ENCODE measurements at places on chromosomes 6 and 20.

DNA sequence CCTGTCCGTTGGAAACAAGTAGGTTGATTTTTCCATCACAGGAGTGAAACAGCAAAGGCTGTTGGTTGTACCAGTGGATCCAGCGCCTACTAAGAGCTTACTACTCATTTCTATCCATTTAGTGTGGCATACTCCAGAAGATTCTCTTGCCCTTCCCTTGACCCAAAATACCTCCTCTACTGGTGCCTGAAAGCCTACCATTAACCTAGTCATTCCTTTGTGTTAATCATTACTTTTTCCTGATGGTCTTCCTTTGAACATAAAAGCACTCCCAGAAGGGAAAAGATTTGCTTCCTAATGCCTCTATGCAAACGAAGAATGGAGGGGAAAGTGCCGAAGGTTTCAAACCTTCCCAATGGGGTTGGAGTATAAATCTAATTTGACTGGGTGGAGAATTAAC is 123.3 kb downstream of the QRSL1 start:
- no peak for DNase-seq

DNA sequence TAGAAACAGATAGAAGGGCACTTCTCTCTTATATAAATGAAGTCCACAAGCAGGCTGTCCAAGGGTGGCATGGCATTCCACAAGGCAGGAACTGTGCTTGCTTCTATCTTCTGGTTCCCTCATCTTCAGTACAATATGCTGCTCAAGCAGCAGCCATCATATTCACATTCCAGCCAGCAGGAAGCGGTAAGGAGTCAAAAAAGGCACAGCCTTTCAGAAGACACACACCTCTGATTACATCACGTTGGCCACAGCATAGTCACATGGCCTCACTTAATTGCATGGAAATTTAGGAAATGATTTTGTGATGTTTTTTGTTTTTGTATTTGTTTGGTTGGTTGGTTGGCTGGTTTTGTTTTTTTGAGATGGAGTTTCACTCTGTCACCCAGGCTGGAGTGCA is 19.0 kb downstream of the REM1 start:
- DNase-seq = no peak

- DNase-seq = no peak
Observed at GRCh38 chr6:5135788-5136376, 50.7 kb downstream of the PPP1R3G start.

DNA sequence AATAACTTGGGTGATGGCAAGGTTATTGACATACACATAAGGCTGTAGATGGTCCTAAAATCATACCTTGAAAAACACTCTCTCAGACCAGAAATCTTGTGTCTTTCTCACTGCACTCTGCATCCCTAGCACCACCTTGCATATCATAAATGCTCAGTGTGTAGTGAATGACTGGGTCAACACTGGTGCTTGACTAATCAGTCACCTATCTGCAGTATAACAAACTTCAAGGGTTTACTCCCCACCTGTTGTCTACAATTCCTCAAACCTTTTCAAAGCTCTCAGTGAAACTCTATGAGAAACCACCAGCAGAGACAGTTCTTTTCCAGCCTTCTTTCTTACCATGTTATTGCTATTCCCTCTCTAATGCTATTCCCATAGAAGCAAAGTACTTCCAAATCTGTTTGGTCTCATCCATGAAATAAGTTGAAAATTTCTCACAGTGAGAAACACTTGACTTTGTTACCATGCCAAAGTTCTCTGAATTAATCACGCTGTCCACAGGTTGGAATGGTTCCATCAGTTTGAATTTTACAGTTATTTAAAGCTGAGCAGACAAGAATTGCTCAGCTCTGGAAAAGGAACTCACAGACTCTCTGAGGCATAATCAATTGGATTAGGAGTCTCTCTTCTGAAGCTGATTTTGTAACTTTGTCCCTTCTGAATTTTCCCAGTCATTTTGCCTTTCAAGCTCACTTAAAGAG is 104.8 kb upstream of the EYA4 start:
- no peak for DNase-seq

- no peak for DNase-seq
Observed at GRCh38 chr20:4666001-4666479, 55.7 kb upstream of the PRND start.

DNA sequence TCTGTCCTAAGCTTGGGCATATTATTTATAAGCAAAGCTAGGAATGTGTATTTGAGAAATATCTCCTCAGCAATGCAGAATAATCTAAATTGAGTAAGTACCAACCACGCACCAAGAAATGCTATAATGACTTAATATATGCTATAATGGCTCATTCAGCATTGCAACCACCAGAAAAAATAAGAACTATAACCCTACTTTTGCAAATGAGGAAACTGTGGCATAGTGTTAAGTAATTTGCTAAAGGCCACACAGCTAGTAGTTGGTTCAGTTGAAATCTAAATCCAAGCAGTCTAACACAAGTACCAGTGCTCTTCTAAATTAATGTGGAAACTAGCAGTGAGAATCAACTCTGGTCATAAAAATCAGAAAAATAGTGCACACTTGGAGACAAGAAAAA is 35.7 kb downstream of the HBS1L start:
- no peak for DNase-seq

DNA sequence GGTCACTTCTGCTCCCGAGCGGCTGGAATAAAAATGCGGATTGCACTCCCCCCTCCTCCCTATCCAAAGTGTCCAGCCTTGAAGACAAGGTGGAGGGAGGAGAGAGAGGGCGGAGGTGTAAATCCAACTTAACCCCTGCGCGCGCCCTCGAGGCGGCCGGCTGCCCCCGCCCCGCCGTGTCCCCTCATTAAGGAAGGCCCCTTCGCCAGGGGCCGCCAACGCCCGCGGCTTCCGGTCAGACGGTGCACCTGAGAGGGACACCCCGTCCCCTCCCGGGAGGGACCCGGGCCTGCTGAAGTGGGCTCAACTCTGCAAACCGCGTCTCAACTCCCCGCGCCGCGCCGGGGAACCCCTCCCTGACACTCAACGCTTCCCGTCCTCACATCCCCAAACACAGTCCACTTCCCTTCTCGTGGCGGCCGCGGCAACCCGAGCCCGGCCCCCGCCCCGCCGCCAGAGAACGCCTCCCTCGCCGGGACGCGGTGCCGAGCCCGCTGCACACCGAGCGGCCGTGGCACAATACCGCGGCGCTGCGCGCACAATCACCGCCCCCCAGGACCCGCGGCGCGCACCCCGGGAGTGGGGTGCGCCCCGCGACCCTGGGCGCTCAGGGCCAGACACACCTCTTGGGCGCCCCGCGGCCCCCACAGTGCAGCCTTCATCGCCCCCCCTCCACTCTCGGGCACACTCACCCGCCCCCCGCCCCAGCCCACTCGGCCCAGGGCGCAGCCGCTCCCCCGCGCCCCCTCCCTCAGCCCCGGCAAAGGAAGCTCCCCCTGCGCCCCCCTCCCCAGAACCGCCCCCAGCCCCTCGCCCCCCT is 102.5 kb downstream of the NOL4L start:
- DNase-seq = no peak

DNA sequence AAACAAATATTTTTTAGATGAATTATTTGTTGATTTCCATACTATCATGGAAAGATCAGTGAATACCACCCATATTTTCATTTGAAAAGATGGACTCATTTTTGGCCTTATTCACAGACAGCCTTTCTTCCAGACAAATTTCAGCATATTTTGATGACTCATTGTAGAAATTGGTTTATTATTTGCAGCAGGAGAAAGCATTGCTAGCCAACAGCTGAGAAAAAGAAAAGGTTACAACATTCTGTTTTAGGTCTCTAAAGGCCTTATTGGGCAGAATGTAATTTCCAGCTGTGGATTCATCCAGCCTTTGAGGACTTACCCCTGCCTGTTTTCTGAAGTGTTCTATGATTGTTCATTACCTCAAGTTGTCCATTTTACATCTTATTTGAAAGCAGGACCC is 201.9 kb downstream of the PLCB4 start:
- peak; percentile 15 for DNase-seq

DNA sequence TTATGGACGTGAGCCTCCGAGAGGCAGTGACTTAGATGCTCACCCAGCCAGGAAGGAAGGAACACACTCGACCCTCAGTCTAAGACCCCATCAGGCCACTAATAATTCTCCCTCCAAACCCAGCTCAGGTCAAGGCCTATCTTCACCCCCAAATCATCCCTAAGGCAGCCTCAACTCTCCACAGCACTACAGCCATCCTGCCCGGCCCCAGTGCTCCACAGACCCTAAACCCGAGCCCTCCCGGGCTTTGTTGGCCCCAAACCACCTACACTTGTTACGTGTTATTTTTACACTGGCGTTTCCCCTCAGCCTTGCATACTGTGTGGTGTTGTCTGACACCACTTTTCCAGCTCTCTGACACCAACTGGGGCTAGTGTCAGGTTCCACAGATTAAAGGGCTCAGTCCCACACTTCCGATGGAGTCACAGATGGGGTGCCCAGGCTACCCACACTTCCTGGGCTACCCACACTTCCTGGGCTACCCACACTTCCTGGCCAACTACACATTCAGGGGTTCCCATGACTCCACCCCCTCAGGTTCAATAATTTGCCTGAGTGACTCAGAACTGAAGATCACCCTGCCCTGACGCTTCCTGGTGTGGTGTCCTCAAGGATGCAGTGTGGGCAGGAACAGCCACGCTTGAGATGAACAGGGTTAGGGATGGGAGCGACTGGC is 25.3 kb downstream of the RBCK1 start:
- DNase-seq = no peak

DNA sequence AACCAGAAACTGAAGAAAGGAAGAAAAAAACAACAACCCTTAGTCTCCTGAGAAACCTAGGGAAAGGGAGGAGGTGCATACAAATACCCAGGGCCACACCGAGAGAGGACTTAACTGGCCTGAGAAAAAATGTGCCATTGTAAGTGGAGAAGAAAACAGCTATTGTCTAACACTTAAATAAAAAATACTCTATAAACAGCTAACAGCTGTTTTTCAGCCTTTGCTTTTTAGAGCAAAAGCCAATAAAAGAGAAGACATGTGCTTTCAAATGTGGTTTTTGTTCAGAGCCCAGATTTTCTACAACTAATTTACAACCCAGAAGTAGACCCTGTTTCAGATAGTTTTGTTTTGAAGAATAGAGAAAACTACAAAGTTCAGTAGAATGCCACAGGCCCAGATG is 56.0 kb upstream of the SLC22A16 start:
- DNase-seq = no peak

DNA sequence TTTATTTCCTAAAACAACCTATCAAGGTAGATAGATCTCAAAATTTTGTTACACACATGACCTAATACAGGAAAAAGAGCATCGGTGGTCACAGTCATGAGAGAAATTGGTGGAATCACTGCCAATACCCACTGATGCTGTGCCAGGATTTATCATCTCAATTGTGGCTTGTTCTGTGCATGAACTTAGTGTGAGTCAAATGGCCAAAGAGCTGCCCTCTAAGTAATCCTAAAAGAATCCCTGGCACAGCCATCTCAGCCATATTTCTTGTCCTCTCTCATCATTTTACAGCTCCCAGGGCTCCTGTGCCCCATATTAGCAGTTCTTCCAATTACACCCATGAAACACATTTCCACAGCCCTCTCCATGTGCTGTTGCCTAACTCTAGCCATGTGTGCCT is 6.1 kb downstream of the GSTA5 start:
- DNase-seq = no peak

- DNase-seq = no peak
Observed at GRCh38 chr20:40493071-40493470, 196.0 kb downstream of the MAFB start.

DNA sequence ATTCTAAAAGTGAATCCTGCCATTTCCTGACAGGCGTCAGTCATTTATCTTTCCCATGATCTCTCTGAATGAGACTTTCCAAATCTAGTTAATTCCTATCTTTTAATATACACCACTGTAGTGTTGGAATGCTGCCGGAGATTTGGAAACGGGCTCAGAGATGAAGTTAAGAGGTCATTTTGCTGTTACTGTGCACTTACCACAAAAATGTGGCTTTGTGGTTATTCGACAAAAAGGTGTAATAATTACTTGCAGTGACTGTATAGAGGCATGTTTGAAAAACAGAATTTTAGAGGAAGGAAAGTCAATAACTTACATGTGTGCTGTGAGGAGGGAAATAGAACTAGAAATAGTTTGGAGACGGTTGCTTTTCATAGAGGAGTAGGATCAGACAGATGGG is 460.2 kb upstream of the BTBD3 start:
- DNase-seq = no peak

DNA sequence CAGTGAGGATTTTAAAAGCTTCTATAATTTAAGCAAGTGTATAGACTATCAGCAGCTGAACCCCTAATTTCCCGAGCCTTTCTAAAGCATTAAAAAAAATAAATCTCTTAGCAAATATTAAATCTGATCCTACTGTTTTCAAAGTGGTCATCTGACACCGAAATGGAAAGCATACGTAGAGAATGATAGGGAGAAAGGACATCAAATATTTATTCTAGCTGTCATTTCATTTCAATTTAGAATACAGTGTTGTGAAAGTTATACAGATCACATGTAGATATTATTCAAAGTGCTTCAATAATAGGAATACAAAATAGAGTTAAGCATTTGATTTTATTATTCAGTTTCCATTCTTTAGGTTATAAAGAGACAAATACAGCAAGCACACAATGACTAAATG is 61.9 kb upstream of the PKIB start:
- no peak for DNase-seq

GRCh38 chr20:32445539-32446273 is 87.6 kb downstream of the ASXL1 start:
- DNase-seq = no peak

GRCh38 chr6:71388068-71388744 is 99.6 kb downstream of the OGFRL1 start:
- no peak for DNase-seq

- DNase-seq = no peak
Observed at GRCh38 chr6:960356-960755, 267.4 kb upstream of the EXOC2 start.

GRCh38 chr20:4560667-4561066 is 161.0 kb upstream of the PRND start:
- no peak for DNase-seq
